ENCODE measurements at places on chromosomes 3 and 15.

DNA sequence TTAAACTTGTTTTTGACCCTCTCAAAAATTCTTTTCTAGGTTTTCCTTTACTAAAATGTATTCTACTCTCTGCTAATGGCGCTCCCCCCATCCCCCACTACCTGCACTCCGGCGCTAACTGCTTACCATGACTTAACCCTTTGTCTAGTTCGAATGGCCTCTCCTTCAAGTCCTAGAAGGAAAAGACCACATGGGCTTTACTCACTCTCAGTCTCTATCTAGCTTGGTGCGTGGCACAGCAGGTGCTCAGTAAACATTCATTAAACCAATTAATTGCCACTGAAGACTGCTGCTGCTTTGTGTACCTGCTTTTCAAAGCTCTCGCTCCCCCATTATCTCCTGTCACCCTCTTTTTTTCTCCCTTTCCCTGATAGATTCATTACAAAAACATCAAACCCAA is 457.7 kb upstream of the THRB start:
- no peak for DNase-seq

DNA sequence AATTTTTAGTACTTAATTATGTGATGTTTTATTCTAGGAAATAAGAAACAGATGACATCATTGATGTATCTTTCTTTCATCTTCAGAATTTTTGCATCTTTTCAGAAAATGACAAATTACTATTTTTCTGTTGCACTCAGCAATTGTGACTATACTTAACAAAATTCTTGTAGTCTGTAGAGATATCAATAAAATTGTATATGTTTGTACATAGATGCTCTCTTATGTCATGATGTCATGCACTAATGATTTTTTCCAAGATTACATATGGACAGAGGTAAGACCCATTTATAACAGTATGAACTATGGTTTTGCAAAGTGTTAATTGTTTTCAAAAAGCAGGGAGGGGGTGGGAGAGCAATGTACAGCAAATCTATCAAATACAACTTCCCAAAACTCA is 121.2 kb downstream of the POLQ start:
- no peak for DNase-seq

DNA sequence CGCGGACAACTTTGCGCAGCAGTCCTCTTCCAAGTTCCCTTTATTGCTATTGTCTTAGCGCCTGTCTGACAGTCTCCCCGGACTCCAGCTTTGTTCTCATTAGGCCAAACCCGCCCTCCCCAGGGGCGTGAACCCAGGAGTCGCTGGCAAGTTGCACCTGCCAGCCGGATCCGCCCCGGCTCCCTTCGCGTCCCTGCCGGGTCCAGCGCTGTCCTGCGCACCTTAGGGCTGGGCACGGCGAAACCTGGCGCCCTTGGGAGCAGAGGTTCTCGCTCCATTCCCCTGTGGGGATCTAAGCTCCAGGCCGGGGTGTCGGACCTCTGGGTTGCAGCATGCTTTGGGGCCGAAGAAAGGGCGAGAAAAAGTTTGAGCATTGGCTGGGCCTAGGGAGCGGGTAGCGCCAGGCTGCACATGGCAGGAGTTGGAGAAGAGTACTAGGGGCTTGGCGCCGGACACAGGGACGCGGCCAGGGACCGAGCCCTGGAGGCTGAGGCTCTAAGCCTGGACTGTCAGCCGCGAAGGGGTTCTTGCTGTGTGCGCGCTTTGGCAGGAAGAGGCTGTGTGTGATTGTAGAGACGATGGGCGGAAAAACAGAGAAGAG is 335.1 kb upstream of the THRB start:
- DNase-seq = peak; percentile 15

DNA sequence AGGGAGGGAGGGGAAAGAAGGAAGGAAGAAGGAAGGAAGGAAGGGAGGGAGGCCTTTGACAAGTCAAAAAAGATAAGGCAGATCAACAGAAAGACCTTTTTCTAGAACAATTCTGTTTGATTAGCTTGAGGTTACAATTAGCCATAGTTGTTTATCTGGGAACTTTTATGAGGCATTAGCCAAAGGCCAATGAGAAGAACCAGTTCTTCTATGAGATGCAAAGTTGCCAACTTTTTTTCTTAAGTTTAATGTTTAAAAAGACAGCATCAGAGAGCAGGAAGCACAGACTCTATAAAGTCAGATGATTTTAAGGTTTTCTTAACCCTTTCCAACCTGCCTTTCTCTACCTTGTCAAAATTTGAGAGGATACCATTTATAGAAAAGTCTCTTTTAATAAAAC is 301.3 kb upstream of the NR2F2 start:
- DNase-seq = no peak

GRCh38 chr15:80967451-80967850 is 22.2 kb downstream of the MESD start:
- DNase-seq = peak; percentile 86

DNA sequence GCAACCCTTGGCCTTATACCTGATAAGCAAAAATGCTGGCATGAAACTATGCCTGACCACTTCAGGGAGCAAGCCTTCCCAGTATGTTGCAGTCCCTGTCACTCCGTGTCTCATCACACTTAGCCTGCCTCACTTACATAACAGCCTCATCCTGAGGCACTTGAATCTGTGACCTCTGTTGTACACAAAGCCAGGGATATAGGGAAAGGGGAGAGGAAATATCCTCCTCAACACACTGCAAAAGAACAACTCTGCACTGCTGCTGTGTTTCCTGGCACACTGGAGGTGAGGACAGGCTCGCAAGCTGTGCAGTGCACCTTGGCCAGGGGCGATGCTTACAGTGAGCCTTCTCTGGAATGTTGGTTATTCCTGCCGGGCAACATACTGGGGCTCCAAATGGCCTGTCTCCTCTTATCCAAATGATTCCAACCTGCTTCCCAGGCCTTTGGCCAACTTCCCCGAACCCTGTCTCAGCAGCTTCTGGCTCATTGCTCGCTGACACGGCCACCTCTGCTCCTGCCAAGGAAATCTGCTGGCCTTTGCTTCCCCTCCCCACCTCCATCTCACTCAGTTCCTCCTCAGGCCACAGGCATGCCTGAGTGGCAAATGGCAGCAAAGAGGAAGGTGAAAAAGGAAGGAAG is 109.2 kb downstream of the CD47 start:
- no peak for DNase-seq

DNA sequence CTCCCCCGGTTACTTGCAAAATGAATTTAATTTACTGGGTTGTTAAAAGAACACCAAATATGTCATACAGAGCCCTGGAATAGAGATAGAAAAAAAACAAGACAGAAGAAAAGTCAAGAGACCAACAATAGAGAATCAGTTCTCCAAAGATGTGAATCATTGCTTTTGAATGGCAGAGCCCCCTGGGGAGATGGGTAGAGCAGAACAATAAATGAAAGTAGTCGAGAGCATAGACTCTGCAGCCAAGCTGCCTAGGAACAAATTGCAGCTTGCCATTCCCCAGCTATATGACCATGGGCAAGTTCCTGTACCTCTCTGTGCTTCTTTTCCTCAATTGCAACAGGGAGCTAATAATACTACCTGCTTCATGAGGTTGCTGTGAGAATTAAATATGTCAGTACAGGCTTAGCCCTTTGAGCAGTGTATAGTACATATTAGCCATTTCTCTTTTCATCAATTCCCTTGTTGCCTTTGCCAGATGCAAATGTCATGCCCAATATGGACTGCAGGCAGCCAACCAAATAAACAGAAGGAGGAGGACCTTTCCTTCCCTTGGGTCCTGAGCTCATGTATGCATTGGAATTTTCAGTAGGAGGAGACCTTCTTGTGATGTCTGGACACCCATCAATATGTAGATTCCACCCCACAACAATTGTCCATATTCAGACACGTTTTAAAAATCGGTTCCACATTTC is 25.0 kb upstream of the BFSP2 start:
- DNase-seq = no peak
